Femur (tissue), 1 donor: ENCODE measurements at places on chromosomes 11 and 22.
A peak's percentile ranks its signal among the peaks of the same experiment; 100 is the strongest.

DNA sequence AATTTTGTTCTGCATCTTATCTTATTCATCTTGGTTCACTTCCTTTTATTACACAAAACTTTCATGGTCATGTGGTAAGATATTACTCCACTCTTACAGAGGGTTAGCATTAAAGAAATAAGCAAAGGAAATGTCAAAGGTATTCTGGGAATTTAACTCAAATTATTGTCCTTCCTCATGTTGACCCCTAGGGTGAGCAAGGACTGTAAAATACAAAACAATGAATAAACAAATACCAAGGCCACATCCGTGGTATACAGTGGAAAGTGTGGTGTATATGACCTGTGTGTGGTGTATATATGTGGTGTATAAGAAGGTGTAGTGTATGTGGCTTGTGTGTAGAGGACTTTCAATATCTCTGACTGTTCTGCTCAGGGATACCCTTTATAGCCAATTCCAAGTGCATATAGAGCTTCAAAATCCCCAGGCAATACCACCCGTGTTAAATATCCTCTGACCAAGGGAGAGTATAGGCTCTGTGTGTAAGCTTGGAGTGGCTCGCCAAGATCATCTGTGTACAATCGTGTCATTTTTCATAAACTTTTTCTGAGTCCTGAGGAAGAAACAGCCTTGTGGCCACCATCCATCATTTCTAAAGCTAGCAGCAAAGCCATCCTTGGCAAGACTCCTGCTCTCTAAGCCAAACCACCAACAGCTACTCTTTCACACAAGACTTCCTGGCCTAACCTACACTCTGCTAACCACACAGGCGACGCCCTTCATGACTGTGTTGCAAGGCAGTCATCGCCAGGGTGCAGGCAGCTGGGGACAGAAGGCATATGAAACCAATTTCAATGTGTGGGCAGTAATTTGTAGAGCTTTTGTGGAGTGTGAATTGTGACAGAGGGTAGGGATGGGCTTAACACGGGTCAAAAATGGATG is 548.0 kb downstream of the ETS1 start:
- DNase-seq = peak; percentile 88

DNA sequence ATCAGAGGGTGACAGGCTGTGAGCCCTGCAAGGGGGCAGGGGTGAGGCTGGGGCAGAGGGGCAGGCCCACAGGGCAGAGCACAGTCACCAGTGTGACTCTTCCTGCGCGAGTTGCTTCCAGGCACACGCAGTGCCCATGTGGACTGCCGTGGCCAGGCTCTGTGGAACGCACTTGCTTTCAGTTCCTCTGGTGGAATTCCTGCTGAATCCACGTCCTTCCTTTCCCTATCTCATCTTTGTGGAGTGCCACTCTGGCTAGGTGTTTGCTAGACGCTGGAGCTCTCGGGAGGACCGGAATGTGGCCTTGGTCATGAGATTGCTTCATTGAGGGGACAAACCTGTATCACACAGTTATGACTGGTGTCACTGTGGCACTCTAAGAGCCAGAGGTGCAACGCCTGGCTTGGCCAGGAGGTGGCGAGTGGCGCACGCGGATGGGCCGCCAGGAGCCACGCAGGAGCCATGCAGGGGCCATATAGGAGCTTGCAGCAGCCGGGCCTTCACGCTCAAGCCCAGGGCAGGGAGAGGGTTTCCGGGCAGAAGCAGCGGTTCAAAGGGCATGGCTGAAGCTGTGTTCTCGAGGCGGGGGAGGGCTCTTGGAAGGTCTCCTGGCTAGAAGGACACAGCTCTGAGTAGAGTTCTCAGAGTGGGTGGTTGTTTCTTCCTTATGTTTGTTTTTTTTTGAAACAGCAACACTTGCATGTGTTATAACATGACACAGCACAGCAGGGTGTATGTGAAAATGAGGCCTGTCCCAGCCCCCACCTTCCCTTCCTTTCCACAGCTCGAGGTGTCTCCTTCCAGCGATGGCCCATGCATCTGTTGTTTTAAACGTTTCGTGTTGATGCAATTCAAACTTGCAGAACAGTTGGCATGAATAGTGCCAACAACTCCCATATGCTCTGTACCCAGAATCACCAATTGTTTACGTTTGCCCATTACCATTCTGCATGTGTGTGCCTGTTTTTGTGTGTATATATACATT is 36.2 kb downstream of the TBC1D22A start:
- peak; percentile 83 for DNase-seq

DNA sequence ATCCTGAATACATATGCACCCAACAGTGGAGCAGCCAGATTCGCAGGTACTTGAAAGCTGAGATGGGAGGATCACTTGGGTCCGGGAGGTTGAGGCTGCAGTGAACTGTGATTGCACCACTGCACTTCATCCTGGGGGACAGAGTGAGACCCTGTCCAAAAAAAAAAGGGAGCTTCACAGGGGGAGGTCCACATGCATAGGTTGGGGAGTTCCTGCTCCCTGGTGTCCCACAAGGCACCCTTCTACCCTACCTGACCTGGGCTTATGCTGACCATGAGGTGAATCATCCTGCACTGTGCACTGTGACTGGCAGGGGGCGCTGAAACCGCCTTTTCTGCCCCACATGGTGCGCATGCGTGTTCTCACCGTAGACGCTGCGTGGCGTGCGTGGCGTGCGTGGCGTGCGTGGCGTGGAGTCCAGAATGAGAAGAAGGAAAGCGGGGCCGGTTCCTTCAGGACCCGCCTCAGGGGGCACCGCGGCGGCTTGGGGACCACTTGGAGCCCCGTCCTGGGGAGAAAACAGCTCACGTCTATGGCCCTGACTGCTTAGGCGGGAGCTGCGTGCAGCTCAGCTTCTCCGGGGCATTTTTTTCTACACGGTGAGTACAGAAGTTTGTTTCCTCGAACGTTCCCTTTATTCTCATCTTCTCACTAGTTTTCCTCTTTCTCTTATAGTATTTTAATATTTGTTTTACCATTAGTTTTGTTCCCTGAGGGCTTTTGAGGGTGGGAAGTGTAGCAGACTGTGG is 116.6 kb upstream of the GRK3 start:
- DNase-seq = peak; percentile 93

DNA sequence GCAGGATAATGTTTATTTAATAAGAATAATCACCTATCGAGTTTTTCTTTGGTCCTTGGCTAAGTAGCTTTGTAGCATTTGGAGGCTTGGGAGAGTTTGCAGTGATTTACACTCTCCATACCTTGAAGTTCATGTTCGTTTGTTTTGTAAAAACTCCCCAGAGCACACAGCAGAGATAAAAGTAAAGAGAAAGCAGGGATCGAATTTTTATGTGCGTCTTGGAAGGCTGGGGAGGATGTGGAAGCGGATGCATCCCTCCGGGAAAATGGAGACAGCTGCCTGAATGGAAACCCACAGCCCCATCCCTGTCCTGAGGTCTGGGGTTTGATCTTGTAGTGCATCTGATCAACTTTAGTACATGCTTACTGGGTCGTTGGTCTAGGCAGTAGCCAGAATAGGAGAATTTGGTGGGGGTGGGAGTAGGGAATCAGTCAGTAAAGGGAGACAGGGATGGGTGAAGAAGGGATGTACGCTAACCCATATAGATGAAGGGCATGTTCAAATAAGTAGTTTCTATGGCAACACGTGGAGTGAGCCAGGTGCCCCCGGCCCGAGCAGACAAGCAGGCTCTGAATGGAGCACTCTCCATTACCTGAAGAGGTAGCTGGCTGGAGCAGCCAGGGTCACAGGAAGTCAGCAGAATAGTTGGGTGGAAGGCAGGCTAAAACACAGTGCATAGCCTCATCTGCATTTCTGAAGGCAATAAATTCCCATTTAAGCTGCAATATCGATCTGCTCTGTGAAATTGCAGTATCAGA is 147.8 kb downstream of the COMMD9 start:
- no peak for DNase-seq

DNA sequence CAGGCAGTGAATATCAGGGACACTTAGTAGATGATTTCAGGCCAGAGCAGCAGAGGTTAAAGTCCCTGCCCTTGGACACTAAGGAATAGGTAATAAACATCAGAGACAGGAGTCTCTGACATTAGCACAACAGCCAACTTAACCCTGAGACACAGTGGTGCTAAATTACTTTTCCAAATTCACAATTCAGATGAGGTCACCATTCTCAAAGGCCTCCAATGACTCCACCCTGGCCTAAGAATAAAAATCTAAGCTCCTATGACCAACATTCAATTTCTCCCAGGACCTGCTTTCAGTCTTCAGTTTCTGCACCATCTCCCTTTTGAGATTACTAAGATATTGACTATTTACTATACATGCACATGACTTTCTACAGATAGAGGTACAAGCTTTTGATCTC is 42.0 kb downstream of the BLID start:
- no peak for DNase-seq

- no peak for DNase-seq
These were observed 11.2 kb downstream of the KREMEN1 start for GRCh38 chr22:29083933-29084591.
